Panc1 (cell line): ENCODE measurements at places on chromosomes 5 and 9.

- no peak for DNase-seq
Observed at GRCh38 chr9:84125046-84125445, 144.4 kb downstream of the RMI1 start.

GRCh38 chr5:78369680-78370079 is 9.3 kb downstream of the SCAMP1 start:
- DNase-seq = no peak

DNA sequence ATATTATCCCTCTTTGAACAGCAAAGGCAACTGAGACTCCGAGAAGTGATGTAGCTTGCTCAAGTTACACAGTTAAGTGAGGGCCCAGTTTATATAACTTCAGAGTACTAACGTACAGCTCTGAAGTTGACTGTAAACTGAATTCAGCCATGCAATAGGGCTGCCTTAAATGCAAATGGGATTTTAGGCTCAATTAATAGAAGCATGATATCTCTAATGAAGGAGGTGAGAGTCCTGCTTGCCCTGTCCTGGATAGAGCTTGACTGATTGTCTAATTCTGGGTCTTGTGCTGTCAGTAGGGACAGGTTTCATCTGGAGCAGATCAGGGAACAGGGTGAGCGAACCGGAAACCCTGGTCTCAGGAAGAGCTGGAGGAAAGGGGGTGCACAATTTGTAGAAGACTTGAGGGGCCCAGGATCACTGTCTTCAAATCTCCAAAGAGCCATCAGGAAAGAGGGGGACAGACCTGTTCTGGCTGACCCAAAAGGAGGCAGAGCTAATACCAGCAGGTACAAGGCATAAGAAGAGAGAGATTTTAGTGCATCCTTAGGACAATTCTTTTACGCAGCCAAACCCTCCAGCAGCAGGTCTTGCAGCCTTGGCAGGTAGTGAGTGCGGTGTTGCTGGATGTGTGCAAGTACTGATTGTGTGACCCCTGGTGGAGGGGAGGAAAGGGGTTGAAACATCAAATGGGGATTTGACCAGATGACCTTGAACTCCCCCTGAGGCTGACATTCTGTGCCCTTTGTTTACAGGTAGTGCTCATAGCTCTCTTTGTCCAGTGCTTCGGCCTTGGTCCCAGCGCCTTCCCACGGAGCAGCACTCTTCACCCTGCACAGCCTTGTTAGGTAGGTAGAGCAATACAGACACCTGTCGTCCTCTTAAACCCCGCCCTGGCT is 13.0 kb downstream of the GSN start:
- DNase-seq = no peak

DNA sequence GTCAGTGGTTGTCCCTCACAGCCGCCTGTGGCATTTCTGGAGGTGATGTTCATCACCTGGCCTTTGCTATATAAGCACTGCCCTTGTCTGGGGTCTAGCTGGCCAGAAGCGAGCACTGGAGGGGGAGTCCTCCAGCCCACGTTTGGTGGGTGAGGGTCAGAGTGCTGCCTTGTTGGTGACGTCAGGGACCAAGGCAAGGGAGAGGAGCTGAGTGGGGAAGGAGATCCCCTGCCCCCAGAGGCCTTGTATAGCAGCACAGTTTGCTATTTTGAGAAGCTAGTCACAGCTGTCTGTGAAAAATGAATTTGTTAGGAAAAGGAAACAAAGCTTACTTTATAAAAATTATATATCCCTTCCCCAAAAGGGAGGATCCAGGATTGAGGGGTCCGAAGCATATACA is 49.8 kb downstream of the SYK start:
- DNase-seq = no peak

GRCh38 chr9:14220256-14220655 is 93.7 kb downstream of the NFIB start:
- no peak for DNase-seq
